ENCODE measurements at places on chromosomes 2 and 18.

DNA sequence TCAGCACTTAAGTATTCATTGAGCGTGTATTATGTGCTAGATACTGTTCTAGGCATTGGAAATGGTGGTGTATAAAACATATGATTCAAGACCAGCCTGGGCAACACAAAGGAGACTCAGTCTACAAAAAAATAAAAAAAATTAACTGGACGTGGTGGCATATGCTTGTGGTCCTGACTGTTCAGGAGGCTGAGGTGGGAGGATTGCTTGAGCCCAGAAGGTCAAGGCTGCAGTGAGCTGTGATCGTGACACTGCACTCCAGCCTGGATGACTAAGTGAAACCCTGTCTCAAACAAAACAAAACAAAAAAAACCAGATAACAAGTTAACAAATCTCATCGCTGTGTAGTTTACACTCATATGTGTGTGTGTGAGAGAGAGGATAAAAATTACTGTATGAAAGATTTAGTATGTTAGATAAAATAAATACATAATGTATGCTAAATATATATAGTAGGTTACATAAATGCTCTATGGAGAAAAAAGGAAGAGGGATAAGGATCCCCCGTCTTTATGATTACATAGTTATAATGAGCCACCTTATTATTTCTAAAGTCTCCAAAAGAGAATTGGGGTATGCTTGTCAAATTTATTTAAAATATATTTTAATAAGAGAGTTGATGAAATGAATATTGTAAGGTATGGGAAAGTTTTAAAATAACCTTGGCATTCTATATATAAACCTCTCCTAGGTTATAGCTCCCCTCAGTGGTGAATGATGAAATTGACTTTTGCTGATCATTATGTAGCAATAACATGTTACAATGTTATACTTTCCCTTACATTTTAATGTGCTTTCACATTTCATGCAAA, 69.2 kb downstream of the EHBP1 start:
- no peak for DNase-seq

GRCh38 chr2:198371329-198371728, 566.9 kb downstream of the PLCL1 start:
- DNase-seq, result no peak

DNA sequence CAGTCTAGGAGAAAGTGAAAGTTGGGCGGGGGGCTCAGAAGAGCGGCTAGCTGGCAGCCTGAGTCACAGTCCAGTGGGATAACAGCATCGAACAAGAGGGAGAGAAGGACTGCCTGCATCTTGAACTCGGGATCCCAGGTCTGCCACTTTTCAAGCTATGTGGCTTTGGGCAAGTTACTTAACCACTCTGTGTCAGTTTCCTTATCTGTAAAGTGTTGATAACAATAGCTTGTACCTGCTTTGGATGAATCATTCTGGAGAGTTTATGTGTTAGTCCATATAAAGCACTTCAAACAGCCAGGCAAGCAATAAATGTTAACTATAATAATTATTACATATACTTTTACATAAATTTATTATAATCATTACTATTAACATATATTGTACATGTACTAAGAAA, 4.6 kb downstream of the DYSF start:
- no peak for DNase-seq

DNA sequence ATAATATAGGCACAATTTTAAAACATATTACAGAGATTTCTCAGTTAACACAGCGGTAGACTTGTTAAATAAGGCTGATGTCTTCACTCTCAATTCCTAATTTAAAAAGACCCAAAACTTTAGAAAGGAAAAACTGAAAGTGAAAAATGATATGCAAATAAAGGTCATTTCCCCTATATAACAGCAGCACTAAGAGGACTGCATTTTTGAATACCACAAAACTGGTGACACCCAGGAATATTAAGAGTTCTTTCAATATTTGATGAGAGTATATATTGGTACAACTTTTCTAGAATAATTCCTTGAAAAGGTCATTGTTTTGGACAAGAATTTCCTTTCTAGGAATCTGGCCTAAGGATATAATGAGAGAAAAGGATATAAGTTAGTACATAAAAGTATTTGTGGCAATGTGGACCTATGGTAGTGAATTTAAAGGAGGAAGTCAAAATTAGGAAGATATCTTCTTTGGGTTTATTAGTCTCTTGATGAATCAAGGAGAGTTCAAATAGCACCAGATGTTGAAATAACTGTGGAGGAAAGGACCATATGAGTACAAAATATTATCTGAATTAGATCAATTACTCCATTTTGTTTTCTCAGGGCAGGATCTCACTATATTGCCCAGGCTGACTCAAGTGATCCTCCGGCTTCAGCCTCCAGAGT, 70.3 kb downstream of the TMEM237 start:
- no peak for DNase-seq

DNA sequence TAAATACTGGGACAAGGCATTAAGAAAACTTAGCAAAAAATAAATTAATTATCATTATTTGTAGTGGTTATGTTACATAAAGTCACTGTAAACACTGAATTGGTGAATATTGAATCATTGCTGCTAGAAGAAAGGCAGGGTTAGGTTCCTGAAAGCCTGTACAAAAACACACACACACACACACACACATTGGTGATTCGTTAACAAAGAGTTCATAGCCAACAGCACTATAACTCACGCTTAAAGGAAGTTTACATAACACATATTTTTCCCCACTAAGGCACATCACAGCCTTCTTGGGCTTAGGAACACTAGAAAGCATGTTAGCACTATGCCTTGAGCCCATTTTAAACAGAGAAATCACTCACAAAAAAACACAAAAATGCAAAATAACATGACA, 690.0 kb upstream of the PIK3C3 start:
- DNase-seq, result no peak

DNA sequence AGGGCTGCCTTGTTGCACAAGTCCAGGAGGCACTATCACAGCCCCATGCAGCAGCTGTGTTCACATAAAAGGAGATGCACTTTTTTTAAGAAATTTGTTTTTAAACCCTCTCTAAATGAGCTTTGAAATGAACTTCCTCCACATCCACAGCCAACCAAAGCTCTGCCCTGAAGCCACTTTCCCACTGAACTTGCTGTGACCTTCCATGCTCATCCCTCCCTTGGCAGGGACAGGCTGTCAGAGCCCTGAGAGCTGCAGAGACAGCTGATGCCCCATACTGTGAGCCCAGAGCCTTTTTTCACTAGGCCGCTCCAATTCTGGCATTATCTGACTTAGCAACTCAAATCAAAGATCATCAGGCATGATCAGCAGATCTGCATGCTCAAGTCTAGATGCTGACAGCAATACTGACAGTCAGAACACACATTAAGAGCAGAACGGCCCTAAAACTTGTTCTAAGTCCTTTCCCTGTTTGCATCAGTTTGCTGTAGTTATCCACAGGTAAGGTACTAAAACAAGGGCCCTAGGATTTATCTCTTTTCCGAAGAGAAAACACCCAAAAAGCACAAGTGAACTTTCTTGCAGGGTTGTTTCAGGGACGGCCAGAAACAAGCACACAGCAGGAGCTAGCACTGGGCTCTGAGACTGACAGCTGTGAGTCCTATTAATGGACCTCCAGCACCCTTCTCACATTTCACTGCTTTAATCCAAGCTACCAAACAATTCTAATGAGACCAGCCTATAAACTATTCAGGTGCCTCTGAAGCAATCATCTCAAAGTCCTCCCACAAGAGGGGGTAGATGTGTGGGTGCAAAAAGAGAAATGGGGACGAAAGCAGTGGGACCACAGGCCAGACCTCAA, 34.9 kb downstream of the RNU4ATAC start:
- no peak for DNase-seq

GRCh38 chr2:102032368-102033030, 40.7 kb downstream of the IL1R2 start:
- DNase-seq, result no peak

- DNase-seq, result no peak
Observed at GRCh38 chr2:190802129-190802528, 78.5 kb upstream of the GLS start.

GRCh38 chr2:187075199-187075635, 226.2 kb upstream of the ZSWIM2 start:
- no peak for DNase-seq

- no peak for DNase-seq
Observed at GRCh38 chr2:191220671-191221070, 24.5 kb upstream of the MYO1B start.

DNA sequence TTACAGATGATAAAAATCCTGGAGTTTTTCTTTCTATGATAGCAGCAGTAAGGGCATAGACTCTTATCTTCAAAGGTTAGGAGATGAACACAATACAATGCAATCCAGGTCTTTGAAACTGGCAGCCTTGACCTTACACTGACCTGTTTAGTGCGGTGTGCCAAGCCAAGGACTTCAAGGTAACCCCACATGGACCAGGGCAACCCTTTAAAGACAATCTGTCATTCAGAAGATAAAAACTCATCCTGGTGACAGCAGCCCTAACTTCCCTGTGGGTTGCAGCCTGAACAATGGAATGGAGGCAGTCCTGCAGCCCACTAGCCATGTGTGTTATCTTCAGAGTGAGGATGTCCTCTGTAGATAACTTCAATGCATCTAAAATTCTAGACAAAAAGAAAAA, 78.1 kb downstream of the RTTN start:
- no peak for DNase-seq

DNA sequence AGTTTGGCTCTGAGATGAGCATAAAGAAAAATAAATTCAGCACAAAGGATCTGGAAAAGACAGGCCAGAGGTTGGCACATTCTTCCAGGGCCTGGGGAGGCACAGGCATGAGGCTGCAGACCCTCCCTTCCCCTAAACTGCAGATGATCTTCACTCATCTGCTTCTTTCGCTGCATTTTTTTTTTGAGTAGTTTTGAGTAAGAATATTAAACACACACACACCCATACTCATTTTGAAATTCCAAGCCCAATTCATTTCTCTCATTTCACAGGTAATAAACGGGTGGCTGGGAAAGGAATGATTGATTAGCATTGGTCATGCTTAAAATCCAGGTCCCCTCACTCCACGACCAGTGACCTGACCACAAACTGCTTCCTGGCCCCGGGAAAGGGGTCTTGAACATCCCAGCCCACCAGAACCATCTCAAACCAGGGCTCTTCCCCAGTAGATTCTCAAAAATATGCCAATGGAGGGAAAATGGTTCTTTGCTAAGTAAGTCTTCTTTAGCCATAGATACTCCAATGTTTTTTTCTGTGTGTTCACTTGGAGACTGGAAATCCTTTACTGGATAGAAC, 219.6 kb downstream of the ANAPC1 start:
- no peak for DNase-seq

- DNase-seq, result no peak
Observed at GRCh38 chr2:221943076-221943810, 355.6 kb downstream of the PAX3 start.

- no peak for DNase-seq
Observed at GRCh38 chr2:7517088-7517487, 599.9 kb downstream of the RNF144A start.

DNA sequence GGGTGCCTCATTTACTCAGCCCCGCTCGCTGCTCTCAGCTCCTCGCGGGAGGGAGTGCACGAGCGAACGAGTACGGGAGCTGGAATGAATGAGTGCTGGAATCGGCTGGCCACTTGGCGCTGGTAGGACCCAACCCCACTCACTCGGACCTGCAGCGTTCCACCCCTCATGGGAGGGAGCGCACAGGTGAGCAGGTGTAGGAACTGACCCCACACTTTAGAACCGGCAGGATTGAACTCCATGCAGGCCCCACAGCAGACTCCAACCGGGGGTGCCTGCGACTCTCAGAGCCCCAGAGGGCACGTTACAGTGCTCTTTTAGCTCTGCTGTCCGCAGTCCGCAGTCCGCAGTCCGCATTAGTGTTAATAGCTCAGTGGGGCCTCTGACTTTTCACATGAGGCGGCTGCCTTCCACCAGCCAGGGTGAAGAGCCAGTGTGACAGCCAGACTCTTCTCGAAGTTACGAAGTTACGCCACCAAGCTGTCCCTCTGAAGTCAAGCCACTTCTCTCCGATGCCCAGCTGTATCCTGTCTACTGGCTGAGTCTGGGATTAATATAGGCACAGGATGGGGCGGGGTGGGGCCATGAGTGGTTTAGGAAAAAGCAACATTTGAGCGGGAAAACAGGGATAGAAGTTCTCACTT, 102.7 kb upstream of the ARHGAP15 start:
- no peak for DNase-seq

DNA sequence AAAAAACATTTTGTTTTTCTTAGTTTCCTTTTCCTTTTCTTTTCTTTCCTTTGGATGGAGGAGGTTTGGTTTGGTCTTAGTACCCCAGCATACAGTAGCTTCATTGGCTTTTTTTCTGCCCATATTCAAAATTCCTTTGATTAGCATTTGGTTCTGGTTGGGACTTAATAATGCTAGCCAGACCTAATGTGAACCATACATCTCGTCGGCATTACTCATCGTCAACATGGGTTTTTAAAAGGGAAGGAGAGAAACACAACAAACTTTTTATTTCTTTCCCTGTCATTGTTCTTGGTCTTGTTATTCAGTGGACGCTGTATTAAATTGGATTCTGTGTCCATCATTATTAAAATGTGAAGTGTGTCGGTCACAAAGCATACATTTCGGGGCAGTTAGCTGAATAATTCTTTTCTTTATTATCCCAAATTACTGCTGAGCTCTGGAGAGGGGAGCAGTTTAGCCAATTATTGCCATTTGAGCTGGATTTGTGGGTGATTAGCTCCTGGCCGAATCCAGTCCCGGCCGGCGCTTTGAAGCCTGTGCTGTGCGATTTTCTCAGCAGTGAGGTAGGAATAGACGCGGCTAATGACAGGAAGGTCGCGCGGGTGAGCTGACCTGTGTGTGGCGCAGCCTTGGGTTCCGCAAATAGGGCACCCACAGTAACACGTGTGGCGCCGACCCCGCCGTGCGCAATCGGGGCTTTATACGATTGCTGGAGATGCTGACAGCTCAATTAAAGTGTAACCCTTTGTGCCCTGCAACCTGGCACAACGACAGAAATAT, 303.3 kb downstream of the GBX2 start:
- DNase-seq, result no peak

DNA sequence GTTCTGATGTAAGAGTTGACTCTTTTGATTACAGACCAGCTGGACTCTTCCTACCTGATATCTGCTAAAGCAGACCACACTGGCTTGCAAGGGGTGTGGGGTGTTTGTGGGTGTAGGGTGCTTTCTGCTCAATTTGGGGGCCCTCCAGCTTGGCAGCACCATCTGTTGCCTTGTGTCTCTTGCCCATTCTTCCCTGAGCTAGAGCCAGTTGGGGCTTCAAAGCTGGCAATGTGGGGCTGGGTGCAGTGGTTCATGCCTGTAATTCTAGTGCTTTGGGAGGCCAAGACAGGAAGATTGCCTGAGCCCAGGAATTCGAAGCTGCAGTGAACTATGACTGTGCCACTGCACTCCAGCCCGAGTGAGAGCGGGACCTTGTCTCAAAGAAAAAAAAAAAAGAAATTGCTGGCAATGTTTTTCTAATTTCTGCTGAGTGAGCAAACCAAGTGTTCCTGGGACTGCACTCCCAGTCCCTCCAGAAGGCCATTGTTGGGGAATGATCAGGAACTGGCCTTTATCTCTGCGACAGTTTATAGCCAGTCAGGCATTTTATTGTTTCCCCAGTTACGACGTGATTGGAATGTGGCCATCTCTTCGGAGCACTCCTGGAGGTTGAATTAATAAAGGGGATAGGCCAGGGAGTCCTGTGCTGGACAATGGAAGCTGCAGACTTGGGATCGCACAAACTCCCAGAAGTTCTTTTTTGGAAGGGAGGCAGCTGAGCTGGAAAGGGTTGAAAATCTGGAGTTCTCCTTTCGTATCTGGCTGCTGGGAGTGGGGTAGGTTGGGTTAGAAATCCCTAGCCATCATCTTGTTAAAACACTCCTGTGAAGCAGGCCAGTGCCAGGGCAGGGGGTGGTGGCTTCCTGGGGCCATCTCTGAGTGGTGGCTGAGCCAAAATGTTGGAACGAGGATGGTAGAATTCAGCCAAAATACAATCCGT, 57.2 kb downstream of the LIPG start:
- DNase-seq, result no peak

GRCh38 chr2:198788676-198789075, 669.1 kb downstream of the SATB2 start:
- DNase-seq, result no peak

All from activated naive CD4-positive, alpha-beta T cell (primary cell).